ENCODE measurements at places on chromosomes 6 and 20.

DNA sequence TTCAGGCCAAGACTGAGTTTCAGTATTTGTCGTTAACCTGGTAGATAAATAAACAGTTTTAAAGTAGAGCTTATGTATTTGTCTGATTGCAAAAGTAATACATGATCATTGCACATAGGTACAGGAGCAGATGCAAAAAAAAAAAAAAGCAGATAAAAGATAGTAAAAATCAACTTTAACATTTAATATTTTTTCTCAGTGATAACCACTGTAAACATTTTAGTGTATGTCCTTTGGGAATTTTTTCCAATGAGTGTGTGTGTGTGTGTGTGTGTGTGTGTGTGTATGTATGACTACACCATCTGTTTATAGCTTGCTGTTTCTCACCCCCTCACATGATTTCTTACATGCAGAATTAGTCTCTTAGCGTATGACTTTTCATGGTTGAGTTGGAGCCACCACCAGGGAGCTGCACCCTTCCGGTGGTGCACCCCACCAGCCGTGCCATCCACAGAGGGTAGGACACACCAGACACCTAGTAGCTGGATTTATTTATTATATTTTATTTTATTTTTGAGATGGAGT lies 26.3 kb downstream of the WRNIP1 start:
- no peaks in the 10 kb centered on the region for H3K36me3 ChIP-seq
- no peak for DNase-seq
- H3K4me1 ChIP-seq, result peaks cover 10% of the 10 kb centered on the region
- H3K27me3 ChIP-seq, result no peaks in the 10 kb centered on the region
- H3K4me3 ChIP-seq, result no peak overlapping the region
- no peak overlapping the region for H3K27ac ChIP-seq

DNA sequence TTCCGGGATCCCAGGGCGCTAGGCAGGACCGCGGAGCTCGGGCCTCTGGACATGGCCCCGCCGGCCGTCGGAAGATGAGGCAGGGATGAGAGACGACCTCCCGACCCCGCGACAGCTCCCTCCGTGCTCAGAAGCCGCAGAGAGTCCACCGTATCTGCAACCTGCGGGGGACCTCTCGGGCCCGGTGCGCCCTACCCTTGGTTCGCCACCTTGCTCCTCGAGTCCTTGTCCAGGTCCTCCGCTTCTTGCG lies 301 bp downstream of the PPP1R3D start:
- peak overlapping the region; percentile 57 for H3K27ac ChIP-seq
- H3K4me1 ChIP-seq, result peaks cover 13% of the 10 kb centered on the region
- H3K4me3 ChIP-seq, result peak overlapping the region; percentile 84
- no peaks in the 10 kb centered on the region for H3K27me3 ChIP-seq

DNA sequence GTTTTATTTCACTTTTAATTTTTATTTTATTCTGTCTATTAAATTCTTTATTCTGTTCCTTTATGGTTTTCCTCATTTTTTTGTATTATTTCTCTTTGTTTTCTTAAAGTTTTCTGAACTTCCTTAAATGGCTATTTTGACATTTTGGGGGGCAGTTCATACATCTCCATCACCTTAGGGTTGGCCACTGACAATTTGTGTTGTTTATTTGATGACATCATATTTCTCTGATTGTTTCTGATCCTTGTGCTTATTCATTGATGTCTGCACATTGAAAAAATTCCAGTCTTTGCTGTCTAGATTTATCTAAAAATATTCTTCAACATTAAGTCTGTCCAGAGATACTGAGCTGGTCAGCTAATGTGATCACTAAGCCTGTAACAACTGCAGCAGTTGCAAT lies 379.5 kb upstream of the EYS start:
- no peaks in the 10 kb centered on the region for H3K36me3 ChIP-seq
- no peaks in the 10 kb centered on the region for H3K27me3 ChIP-seq
- H3K27ac ChIP-seq, result no peak overlapping the region

GRCh38 chr6:11194356-11195218 lies 37.9 kb downstream of the NEDD9 start:
- no peak overlapping the region for H3K4me3 ChIP-seq
- peaks cover 9% of the 10 kb centered on the region for H3K4me1 ChIP-seq
- no peaks in the 10 kb centered on the region for H3K27me3 ChIP-seq

- H3K36me3 ChIP-seq, result no peaks in the 10 kb centered on the region
- DNase-seq, result no peak
- H3K4me3 ChIP-seq, result no peak overlapping the region
- no peaks in the 10 kb centered on the region for H3K27me3 ChIP-seq
- H3K4me1 ChIP-seq, result no peaks in the 10 kb centered on the region
Measured at GRCh38 chr6:35977308-35977707, 47.1 kb downstream of the SLC26A8 start.

DNA sequence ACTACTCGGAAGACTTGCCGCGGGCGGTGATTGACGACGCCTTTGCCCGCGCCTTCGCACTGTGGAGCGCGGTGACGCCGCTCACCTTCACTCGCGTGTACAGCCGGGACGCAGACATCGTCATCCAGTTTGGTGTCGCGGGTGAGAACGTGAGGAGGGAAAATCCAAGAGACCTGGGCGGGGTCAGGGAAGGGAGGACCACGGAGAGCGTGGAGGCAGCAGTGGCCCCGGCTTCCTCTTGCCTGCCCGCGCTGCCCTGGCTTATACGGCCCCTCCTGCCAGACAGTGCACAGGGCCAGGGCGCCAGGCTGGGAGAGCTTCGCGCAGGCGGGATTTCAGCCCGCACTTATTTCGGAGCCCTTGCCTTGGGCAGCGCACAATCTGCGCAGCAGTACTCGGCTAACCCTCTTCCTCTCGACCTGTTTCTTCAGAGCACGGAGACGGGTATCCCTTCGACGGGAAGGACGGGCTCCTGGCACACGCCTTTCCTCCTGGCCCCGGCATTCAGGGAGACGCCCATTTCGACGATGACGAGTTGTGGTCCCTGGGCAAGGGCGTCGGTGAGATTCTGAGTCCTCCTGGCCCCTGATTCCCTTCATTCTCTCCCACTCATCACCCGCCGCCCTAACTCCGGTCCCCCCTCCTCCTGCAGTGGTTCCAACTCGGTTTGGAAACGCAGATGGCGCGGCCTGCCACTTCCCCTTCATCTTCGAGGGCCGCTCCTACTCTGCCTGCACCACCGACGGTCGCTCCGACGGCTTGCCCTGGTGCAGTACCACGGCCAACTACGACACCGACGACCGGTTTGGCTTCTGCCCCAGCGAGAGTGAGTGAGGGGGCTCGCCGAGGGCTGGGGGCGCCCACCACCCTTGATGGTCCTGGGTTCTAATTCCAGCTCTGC lies 2.0 kb downstream of the MMP9 start:
- no peak overlapping the region for H3K27ac ChIP-seq
- DNase-seq, result no peak
- peaks cover 3% of the 10 kb centered on the region for H3K27me3 ChIP-seq
- no peaks in the 10 kb centered on the region for H3K36me3 ChIP-seq

GRCh38 chr6:6804843-6805615 lies 216.5 kb downstream of the LY86 start:
- H3K4me3 ChIP-seq, result no peak overlapping the region
- H3K27ac ChIP-seq, result no peak overlapping the region
- peaks cover 26% of the 10 kb centered on the region for H3K27me3 ChIP-seq
- no peaks in the 10 kb centered on the region for H3K4me1 ChIP-seq
- no peaks in the 10 kb centered on the region for H3K36me3 ChIP-seq
- no peak for DNase-seq

DNA sequence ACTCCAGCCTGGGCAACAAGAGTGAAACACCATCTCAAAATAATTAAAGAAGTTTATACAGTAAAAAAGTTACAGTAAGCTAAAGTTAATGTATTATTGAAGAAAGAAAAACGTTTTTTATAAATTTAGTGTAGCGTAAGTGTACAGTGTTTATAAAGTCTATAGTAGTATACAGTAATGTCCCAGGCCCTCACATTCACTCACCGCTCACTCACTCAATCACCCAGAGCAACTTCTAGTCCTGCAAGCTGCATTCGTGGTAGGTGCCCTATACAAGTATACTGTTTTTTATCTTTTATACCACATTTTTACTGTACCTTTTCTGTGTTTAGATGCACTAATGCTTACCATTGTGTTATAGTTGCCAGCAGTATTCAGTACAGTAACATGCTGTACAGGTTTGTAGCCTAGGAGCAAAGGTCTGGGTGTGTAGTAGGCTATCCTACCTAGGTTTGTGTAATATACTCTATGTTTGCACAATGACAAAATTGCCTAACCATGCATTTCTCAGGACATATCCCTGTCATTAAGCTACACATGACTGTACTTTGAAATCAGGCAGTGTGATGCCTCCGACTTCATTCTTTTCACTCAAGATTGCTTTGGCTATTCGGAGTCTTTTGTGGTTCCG lies 16.7 kb downstream of the MGME1 start:
- H3K4me1 ChIP-seq, result peaks cover 12% of the 10 kb centered on the region
- peaks cover 11% of the 10 kb centered on the region for H3K36me3 ChIP-seq
- H3K27me3 ChIP-seq, result no peaks in the 10 kb centered on the region
- DNase-seq, result no peak
- no peak overlapping the region for H3K27ac ChIP-seq

- no peak overlapping the region for H3K4me3 ChIP-seq
- H3K36me3 ChIP-seq, result no peaks in the 10 kb centered on the region
- no peaks in the 10 kb centered on the region for H3K27me3 ChIP-seq
- no peak for DNase-seq
Measured at GRCh38 chr20:52896348-52896747, 75.8 kb upstream of the TSHZ2 start.

DNA sequence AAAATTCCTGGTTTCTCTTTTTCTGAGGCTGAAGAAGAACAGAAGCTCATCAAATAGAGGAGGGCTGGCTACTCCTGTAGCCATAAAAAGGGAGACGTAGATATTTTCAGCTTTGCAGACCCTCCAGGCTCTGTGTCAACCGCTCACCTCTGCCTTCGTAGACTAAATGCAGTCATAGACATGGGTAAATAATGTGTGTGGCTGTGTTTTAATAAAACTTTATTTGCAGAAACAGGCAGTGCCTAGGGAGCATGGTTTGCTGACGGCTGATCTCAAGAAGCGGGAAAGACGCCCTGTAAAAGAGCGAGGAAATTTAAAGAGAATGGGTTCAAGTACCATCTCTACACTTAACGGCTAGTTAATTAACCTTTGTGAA lies 171.8 kb downstream of the BCAS1 start:
- H3K4me1 ChIP-seq, result peaks cover 27% of the 10 kb centered on the region
- DNase-seq, result no peak
- no peaks in the 10 kb centered on the region for H3K27me3 ChIP-seq
- H3K27ac ChIP-seq, result peak overlapping the region; percentile 50

DNA sequence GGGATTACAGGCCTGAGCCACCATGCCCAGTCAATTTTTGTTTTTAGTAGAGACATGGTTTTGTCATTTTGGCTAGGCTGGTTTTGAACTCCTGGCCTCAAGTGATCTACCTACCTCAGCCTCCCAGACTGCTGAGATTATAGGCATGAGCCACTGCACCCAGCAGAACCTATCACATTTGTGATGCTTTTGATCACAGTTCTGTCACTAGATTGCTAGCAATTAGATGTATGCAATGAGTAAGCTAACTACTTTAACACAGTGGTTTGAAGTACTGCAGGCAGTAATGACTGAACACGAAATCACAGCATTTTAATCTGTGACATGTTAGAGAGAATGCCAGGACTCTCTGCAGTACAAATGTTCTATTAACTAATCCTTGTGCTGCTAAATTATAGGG lies 19.6 kb upstream of the SAMHD1 start:
- no peaks in the 10 kb centered on the region for H3K27me3 ChIP-seq
- no peak overlapping the region for H3K4me3 ChIP-seq
- H3K4me1 ChIP-seq, result peaks cover 85% of the 10 kb centered on the region
- H3K27ac ChIP-seq, result peak overlapping the region; percentile 28
- H3K36me3 ChIP-seq, result no peaks in the 10 kb centered on the region

DNA sequence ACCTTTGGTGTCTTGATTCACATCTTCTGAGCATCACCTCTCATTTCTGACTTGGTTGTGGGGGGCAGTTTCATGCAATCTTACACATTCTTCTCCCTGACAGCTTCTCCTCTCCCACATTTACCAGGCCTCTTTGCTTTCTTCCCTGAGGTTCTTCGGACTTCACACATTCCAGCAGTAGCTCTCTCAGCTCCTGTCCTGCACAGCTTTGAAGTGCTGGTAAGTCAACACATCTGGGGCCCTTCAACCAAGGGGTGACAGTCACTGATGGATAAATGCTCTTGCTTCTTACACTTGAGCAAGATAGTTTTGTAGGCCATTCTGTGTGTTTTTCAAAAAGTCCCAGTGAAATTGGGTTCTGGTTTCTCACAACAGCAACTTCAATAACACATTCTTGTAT lies 2.5 kb upstream of the SLC35B3 start:
- H3K27me3 ChIP-seq, result no peaks in the 10 kb centered on the region
- H3K27ac ChIP-seq, result no peak overlapping the region
- DNase-seq, result no peak
- no peak overlapping the region for H3K4me3 ChIP-seq
- H3K36me3 ChIP-seq, result no peaks in the 10 kb centered on the region

DNA sequence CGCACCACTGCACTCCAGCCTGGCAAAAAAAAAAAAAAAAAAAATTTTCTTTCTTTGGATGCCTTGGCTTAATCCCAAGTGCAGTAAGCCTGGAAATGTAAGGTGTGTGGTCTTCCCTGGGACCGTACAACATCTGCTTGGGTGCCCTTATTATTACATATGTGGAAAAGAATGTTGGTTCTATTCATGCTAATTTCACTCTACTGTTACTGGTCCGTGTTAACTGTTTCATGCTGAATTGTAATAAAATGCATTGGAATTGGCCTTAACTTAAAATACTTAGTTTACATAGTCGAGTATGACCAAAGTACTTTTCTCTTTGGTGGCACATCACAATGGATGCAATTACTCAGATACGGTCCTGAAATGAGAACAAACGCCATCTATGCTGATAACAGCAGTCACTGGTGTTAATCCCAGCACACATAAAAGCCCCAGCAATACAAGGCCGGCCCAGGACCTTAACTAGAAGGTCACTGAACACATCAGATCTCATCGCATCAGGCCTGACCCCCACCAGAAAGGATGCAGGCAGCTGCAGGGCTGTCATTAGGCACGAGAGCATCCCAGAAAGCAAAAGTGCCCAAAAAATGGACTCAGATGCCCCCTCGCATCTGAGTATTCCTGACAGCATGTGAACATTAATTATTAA lies 1.2 kb downstream of the SERPINB6 start:
- peaks cover 6% of the 10 kb centered on the region for H3K27me3 ChIP-seq
- H3K4me3 ChIP-seq, result no peak overlapping the region
- no peaks in the 10 kb centered on the region for H3K36me3 ChIP-seq
- H3K4me1 ChIP-seq, result no peaks in the 10 kb centered on the region

GRCh38 chr6:109243863-109244825 lies 138.1 kb downstream of the CD164 start:
- DNase-seq, result no peak
- H3K36me3 ChIP-seq, result no peaks in the 10 kb centered on the region
- H3K4me3 ChIP-seq, result no peak overlapping the region

GRCh38 chr20:62500237-62500864 lies 24.6 kb upstream of the GATA5 start:
- peak; percentile 73 for DNase-seq
- H3K27me3 ChIP-seq, result no peaks in the 10 kb centered on the region
- no peak overlapping the region for H3K27ac ChIP-seq
- H3K4me1 ChIP-seq, result peaks cover 22% of the 10 kb centered on the region
- no peaks in the 10 kb centered on the region for H3K36me3 ChIP-seq
- H3K4me3 ChIP-seq, result no peak overlapping the region

All from T-cell (primary cell).